Effector memory CD4-positive, alpha-beta T cell (primary cell): ENCODE measurements at places on chromosomes 3 and 15.

DNA sequence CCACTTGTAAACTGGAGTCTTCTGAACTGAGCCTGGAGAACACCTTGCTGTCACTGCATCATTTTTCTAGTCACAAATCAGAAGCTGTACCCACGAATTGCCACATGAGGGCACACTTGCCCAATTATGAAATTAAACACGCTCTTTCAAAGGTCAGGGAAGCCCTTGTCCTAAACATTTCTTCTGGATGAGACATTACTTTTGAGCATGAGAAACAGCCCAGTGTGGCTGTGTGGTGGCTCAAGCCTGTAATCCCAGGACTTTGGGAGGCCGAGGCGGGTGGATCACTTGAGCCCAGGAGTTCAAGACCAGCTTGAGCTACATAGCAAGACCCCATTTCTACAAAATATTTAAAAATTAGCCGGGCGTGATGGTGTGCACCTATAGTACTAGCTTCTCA is 27.5 kb upstream of the CFAP161 start:
- DNase-seq = no peak

DNA sequence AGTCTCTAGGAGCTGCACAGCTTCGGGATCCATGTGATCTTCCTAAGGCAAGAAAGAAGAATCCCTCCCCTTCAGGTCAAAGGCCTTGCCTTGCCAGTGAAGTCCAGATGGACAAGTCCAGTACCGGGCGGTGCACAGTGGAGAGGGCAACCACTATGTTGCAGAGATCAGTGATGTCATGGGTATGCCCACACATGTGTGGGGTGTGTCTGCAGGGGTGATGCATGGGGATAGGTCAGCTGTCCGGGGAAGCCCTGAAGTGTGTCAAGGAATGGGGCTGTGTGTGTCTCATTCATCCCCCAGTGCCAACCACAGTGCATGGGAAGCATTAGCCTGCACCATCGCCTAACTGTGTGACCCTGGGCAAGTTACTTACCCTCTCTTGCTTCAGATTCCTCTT is 66.5 kb downstream of the TLE3 start:
- no peak for DNase-seq

DNA sequence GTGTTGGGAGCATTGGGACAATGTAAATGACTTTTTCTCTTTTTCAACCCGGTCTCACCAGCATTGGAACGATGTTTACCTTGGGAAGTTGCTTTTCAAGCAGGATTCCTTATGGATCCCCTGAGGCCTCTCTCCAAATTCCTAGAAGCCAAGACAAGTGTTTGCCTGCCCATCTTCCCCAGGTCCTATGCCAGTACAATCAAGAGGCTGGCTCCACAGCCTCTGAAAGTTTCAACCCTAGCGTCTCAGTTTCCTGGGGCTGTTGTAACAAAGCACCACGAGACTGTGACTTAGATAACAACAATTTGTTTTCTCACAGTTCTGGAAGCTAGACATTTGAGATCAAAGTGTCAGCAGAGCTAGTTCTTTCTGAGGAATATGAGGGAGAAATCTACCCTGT is 347.2 kb upstream of the UMPS start:
- no peak for DNase-seq

DNA sequence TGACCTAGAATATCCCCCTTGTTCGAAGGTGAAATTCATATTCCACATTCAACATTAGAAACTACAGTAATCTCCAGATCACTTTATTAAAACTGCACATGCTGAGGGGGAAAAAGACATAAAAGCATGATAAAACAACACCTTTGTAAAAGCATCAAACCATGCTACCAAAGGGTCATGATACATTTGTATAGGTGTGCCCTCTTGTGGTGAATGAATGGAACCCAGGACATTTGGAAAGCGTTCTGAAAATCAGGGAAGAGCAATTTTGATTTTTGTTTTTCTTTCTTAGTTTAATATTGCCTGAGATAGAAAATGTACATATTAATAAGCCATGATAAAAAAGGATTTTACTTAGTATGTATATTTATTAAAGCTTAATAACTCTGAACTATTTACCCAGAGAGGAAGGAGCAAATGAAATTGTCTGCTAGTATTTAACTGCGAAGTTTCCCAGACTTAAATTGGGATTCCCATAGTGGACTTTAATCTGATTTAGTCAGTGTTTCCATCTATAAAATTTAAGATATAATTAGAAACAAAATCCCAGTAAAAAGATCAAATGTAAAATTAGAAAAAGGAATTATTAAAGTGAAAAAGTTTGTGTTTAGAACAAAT is 105.8 kb upstream of the ARL6 start:
- DNase-seq = no peak

DNA sequence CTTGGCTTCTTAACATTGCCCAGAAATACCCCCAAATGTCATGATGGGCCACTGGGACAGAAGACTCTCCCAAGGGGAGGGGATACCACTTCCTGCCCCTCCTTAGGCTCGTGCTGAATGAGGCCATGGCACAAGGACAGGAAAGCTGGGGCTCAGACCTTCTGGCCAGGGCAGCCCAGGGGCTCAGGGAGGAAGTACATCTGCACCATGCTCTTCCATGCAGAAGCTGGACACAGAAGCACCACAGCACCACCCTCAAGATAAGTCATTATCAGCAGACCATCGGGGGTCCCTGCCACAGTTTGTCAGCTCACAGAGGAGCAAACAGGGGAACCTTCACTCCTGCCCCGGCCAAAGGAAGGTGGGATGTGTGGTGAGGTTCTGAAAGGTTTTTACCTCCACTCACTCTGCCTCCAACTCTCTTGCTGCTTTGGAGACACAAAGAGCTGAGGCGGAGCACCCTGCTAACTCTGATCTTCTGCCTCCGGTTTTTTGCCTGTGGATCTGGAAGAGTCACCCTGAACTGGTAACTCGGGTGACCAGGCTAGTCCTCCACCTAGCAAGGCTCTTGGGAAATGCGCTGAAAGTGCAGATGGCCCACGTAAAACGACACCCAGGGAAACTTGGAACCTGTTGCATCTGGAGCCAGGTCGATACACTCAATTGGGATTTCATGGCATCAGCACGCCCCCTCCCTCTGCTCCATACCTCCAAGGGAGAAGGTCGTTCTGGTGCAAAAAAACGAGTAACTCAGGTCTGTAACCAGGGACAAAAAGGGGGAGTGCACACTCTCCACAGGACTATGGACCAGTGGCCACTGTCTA is 8.3 kb downstream of the BMF start:
- DNase-seq = no peak
